COR-L47 (cell line): ENCODE measurements at places on chromosomes 3 and 15.

GRCh38 chr3:99118381-99118780 lies 216.9 kb upstream of the DCBLD2 start:
- DNase-seq = no peak

GRCh38 chr3:151087648-151088047 lies 2.2 kb downstream of the MED12L start:
- peak; percentile 51 for DNase-seq

- no peak for DNase-seq
Measured at GRCh38 chr3:53729618-53730017, 116.6 kb downstream of the CHDH start.

- no peak for DNase-seq
Measured at GRCh38 chr15:63057468-63058345, 15.2 kb downstream of the TPM1 start.

DNA sequence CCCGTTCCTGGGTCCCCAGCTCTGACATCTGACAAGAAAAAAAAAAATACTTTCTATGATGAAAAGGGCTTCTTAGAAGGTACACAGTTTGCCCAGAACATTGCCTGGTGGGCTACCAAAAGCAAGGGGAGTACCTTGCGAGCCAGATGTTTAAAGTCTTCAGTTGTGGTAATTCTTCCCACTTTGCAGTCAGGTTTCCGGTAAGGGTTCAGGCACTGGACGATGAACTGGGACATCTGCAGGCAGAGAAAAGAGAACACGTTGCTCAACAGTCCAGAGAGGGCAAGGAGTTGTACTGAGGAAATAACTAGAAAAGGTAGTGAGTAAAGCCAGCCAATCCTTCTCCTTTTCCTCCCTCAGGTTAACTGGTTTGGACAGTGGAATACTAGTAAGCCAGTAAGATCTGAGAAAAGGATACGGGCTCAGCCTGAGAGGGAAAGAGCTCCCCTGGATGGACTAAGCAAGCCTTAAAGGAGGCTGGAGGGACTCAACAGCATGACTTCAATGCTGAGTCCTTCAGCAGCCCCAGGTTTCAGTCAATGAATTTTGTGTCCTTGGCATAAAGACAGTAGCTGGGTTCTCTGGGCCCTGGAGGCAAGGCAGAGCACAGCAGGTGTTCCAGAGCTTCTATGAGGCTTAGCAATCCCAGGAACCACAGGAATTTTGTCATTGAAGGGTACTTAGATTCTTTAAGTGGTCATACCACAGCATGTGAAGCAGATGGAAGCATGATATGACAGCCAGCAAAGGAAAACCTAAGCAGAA lies 38.2 kb downstream of the NBEAL2 start:
- DNase-seq = no peak

DNA sequence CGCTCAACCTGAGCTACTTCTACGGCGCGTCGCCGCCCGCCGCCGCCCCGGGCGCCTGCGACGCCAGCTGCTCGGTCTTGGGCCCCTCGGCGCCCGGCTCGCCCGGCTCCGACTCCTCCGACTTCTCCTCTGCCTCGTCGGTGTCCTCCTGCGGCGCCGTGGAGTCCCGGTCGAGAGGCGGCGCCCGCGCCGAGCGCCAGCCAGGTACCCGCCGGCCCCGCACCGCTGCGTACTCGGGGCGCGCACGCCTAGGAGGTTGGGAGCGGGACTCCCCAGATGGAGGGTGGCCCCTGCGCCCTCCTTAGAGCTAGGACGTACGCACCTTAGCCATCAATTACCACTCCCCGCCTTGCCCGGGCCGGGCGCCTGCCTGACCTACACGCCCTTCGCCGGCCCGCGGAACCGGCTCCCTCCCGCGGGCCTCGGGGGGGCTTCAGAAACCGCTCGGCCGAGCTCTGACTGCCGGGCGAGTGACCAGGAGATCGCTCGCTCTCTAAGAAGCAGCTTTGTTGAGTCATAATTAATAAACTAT lies 466 bp downstream of the NFKBIZ start:
- DNase-seq = peak; percentile 51

- DNase-seq = no peak
Measured at GRCh38 chr3:32564195-32564594, 6.5 kb downstream of the DYNC1LI1 start.

DNA sequence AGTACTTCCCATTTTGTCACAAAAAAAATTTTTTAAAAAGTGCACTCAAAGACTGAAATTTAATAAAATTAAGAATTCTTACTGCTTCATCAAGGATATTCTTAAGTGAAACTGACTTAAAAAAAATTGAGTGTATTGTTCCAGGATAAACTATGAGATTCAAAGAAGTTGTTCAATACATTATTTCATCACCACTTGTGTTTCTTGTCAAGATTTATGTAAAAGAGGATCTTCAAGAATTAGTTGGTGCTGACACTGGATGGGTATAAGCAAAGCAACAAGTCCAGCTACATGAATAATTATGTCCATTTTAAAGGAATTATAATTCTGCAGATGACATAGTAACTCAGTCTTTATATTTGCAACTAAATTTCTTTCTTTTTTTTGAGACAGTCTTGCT lies 4.3 kb upstream of the AP4E1 start:
- DNase-seq = no peak

DNA sequence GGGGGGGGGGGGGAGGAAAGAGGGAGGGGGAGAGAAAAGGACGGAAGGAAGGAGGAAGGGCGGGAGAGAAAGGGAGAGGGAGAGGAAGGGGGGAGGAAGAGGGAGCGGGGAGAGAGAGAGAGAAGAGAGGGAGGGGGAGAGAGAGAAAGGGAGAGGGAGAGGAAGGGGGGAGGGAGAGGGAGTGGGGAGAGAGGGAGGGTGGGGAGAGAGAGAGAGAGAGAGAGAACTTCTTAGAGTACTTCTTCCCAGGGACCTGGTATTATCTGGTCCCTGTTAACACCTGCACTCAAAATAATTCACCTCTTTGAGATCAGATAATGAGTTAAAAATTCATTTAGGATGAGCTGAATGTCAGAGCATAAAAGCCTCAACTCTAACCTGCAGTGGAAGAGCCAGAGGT lies 1.1 kb downstream of the SEC13 start:
- no peak for DNase-seq

DNA sequence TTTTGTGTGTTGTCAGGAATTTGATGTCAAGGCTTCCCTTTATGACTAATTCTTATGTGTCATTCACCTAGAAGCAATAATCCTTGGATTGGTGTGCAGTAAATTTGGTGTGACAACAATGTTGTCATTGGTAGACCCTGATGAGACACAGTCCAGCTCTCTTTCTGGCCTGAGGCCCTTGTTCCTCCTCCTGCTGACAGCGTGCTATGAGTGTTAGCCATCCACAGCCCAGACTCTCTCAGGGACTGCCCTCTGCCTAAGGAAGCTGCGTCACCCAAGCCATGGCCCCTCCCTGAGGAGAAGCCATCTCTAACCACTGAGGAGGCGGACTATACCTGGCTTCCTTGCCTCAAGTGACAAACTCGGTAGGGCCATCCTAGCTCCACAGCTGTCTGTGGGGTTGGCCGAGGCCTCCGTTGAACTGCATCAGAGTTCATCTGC lies 13.3 kb upstream of the TM4SF1 start:
- no peak for DNase-seq

DNA sequence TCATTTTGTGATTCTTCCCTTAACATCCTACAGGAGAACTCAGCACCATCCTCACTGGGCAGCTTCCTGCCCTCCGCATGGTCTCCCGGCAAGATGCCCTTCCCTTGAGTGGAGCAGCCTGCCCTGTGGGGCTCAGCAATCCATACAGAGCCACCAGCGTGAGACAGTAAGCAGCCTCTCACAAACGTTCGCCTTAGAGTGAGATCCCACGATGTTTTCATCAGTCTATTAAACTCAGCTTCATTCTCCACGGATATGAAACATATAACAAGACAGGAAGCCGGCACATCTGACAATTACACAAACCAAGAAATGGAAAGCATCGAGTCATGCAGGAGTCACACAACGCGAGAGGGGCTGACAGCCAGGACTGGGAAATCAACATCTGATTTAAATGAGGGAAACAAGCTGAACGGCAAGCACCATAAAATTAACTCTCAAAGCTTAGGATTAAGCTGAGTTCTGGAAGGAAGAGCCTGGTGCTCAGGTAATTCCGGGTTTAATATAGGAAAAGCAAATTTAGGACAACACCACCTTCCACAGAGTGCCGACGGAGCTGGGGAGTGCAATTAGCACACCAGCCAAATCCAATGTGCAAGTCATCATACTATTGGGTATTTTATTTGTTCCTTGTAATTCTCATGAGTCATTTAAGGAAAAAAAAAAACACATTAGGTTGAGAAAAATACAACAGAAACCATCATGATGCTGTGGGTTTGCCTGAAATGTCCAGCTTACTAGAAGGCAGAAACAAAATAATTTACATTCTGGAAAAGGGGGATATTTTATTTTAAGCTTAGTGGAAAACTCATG lies 272.0 kb downstream of the OCA2 start:
- no peak for DNase-seq

GRCh38 chr15:89461386-89461785 lies 35.0 kb downstream of the RHCG start:
- DNase-seq = no peak

DNA sequence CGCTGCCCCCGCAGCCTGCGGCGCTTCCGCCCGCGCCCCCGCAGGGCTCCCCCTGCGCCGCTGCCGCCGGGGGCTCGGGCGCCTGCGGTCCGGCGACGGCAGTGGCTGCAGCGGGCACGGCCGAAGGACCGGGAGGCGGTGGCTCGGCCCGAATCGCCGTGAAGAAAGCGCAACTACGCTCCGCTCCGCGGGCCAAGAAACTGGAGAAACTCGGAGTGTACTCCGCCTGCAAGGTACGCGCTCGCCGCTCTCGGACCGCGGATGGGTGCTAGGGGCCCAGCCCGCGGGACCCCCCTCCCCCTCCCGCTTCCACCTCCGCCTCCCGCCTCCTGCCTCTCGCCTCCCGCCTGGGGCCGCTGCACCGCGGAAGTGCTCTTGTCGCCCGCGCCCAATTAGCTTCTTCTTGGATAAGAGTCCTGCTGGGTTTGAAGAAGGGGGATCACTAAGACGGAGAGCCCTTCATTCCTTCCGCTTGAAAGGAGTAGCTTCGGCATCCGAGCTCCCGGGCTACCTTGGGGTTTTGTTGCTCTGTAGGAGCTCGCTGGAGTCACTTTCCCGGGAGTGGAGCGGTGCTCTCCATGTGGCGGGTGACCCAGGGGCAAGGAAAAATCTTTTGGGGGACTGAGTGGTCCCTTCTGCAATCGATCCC lies 426 bp downstream of the KAT2B start:
- peak; percentile 32 for DNase-seq

DNA sequence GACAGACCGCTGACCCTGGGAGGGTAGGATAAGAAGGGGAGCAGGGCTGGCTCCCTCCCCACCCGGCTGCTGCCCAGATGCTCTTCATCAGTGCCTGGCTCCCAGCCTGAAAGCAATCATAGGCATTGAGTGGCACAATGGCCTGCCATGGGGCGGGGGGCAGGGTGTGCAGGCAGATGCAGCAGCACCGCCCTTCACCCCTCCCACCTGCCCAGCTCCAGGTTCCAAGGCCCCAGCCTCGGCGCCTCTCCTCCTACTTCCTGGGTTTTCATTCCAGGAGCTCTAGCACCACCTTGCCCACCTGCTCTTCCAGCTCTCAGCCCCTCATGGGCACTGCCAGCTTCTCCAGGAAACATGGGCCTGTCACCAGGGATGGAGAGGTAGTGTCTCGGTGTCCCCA lies 101.7 kb downstream of the MEGF11 start:
- DNase-seq = peak; percentile 97

DNA sequence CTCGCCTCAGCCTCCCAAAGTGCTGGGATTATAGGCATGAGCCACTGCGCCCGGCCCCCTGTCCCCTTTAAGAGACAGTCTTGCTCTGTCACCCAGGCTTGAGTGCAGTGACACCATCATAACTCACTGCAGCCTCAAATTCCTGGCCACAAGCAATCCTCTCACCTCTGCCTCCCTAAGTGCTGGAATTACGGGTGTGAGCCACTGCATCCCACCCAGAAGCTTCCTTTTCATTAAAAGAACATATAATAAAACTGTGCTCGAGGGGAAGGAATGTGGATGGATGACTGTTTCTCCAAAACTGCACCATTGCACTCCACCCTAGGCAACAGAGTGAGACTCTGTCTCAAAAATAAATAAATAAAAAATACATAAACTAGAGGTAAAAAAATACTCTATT lies 70.1 kb downstream of the NCEH1 start:
- DNase-seq = no peak

GRCh38 chr3:95434491-95434890 lies 1371.6 kb downstream of the NSUN3 start:
- DNase-seq = no peak
